ENCODE measurements at places on chromosomes 4 and X.
A peak's percentile ranks its signal among the peaks of the same experiment; 100 is the strongest.

DNA sequence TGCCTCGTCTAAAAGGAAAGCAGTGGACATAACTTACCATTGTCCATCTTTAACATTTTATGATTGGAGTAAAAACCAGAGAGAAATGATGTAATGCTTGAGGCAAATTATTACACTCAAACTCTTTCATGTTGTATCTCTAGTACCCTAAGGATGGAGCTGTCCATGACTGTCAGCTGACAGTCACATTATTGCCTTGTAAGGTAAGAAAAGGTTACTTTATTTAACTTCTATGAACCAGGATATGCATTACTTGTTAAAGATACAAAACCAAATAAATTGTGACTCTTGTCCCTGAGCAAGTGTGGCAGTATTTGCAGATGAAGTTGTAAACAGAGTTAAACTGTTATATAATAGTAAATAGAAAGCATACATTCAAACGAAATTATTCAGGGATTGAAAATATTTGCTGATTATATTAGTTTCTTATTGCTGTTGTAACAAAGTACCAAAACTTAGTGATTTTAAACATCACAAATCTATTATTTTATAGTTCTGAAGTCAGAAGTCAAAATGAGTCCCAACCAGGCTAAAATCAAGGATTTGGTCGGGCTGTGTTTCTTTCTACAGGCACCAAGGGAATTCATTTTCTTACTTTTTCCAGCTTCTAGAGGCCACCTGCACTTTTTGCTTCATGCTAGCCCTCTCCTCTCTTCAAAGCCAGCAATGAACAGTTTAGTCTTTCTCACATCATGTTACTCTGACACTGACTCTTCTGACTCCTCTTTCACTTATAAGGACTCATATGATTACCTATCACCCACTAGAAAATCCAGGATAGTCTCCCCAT, 113.8 kb downstream of the CEP44 start:
- no peak for DNase-seq
- H3K4me1 ChIP-seq: no peaks in the 10 kb centered on the region
- no peak overlapping the region for H3K27ac ChIP-seq
- no peak overlapping the region for H3K4me3 ChIP-seq

DNA sequence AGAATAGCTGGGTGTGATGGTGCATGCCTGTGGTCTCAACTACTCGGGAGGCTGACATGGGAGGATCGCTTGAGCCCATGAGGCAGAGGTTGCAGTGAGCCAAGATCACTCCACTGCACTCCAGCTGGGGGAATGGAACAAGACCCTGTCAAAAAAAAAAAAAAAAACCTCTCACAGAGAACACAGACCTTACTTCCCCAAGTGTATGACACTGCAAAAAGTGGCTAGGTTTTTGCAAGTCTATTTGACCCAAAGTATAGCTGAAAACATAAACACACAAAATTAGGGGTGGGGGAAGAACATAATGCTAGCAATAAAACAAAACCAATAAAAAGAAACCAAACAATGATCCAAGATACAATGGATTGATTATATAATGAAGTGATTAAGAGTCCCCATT, 6.7 kb downstream of the LAMP2 start:
- H3K27ac ChIP-seq: no peak overlapping the region
- no peaks in the 10 kb centered on the region for H3K36me3 ChIP-seq
- no peak for DNase-seq
- H3K27me3 ChIP-seq: no peaks in the 10 kb centered on the region
- H3K4me3 ChIP-seq: no peak overlapping the region
- H3K4me1 ChIP-seq: peaks cover 6% of the 10 kb centered on the region

GRCh38 chr4:101163936-101164335, 183.4 kb downstream of the PPP3CA start:
- no peak for DNase-seq
- no peaks in the 10 kb centered on the region for H3K36me3 ChIP-seq
- no peak overlapping the region for H3K27ac ChIP-seq
- H3K27me3 ChIP-seq: no peaks in the 10 kb centered on the region
- no peaks in the 10 kb centered on the region for H3K4me1 ChIP-seq

DNA sequence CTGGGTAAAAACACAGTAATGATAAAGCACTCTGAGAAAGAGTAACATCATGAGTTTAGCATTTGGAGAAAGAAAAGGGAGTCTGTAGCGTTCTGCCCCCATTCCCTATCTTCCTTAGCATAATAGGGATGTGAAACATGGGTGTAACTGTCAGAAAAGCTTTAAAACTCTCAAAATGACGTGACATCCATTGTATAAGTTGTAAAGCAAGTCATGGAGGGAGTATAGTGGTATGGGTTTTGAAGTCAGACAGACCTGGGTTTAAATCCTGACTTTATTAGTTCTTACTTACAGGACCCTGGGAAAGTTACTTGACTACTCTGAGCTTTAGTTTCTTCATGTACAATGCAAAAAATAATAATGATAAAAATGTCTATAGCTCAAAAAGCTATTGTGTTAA, 17.1 kb downstream of the FBXO8 start:
- H3K36me3 ChIP-seq: no peaks in the 10 kb centered on the region
- H3K27ac ChIP-seq: no peak overlapping the region
- H3K27me3 ChIP-seq: no peaks in the 10 kb centered on the region
- no peak overlapping the region for H3K4me3 ChIP-seq

- no peaks in the 10 kb centered on the region for H3K36me3 ChIP-seq
- H3K4me1 ChIP-seq: peaks cover 11% of the 10 kb centered on the region
- DNase-seq: no peak
- H3K4me3 ChIP-seq: no peak overlapping the region
- no peak overlapping the region for H3K27ac ChIP-seq
Observed at GRCh38 chrX:120000490-120001246, 57.1 kb upstream of the NKAP start.

DNA sequence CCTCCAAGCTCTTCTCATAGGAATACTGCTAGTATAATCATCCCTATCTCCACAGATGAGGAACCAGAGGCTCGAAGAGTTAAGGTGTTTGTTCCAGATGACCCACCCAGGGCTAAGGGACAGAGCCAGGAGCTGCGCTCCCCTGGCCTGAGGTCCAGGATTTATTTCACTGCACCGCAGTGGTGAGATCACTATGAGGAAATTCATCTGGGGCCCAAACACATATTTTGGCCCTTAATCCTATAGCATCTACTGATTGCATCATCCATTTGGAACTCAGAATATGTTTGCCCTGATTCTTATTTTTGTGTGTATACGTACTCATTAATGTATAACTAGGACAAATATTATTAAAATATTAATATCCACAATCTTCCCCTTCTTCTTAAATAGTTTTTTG, 100.1 kb upstream of the RBPJ start:
- H3K36me3 ChIP-seq: no peaks in the 10 kb centered on the region
- no peaks in the 10 kb centered on the region for H3K4me1 ChIP-seq
- no peak overlapping the region for H3K27ac ChIP-seq

DNA sequence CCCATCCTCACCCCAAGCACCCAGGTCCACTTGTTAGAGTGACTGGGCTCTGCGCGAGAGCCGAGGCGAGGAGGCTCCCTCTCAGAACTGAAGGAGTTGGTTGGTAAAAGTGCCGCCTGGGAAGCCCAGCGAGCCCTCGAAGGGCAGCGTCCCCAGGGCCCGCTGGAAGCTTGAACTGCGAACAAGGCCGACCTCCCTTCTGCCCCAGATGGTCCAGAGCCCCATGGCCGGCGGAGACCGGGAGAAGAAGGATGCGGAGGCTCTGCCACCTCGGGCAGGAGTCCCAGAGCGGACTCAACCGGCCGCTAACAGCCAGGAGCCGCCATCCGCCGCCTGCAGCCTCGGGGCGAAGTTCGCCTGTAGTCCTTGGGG, 116.3 kb upstream of the TEX13C start:
- H3K4me3 ChIP-seq: peak overlapping the region; percentile 61
- no peaks in the 10 kb centered on the region for H3K27me3 ChIP-seq
- no peaks in the 10 kb centered on the region for H3K36me3 ChIP-seq

GRCh38 chr4:89254847-89255246, 52.8 kb downstream of the GPRIN3 start:
- H3K27me3 ChIP-seq: no peaks in the 10 kb centered on the region
- peaks cover 3% of the 10 kb centered on the region for H3K36me3 ChIP-seq
- no peak overlapping the region for H3K4me3 ChIP-seq
- peak; percentile 49 for DNase-seq
- H3K4me1 ChIP-seq: peaks cover 70% of the 10 kb centered on the region

GRCh38 chr4:25252230-25253070, 18.6 kb downstream of the PI4K2B start:
- no peak for DNase-seq
- no peak overlapping the region for H3K27ac ChIP-seq
- H3K4me3 ChIP-seq: no peak overlapping the region
